CMK (cell line): ENCODE measurements at places on chromosomes 2 and 18.

- DNase-seq, result no peak
These were observed 1080.2 kb downstream of the SUCLG1 start for GRCh38 chr2:83378921-83379320.

- no peak for DNase-seq
These were observed 438.0 kb downstream of the LRP1B start for GRCh38 chr2:141692829-141693228.

DNA sequence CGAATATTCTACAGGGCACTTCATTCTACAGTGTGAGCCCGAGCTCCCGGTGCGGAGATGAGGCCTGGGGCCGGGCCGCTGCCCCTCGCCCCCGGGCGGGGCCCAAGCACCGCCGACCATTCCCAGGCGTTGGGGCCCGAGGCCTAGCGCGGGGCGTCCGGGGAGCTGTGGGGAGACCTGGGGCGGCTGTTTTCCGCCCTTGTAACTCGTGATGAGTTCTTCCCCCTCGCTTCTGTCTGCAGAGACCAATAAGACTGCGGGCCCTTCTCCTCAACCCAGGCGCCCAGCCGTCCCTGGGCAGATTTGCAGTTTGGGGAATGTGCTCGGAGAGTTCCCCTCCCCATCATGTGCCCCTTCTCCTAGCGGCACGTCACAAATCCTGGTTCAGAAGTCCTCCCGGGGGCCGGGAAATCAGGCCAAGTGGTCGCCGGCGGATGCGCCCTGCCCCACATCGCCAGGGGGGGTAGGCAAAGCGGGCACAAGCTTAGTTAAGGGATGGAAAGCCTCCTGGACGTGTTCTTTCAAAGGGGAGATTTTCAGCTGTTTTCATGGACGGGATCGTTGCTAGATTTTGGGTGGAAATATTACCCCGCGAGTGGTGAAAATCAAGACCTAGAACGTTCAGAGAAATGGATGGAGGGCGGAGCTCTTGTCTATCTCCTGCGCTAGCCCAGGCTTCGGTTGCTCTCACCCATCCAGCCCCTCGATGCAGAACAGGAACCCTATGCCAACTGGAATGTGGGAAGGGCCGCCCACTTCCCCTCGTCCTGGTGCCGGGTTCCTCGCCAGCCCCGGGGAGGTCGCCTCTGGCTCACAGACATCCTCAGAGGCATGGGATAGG lies 18.8 kb upstream of the HAAO start:
- peak; percentile 48 for DNase-seq

GRCh38 chr2:164984428-164984827 lies 29.1 kb upstream of the SLC38A11 start:
- no peak for DNase-seq

DNA sequence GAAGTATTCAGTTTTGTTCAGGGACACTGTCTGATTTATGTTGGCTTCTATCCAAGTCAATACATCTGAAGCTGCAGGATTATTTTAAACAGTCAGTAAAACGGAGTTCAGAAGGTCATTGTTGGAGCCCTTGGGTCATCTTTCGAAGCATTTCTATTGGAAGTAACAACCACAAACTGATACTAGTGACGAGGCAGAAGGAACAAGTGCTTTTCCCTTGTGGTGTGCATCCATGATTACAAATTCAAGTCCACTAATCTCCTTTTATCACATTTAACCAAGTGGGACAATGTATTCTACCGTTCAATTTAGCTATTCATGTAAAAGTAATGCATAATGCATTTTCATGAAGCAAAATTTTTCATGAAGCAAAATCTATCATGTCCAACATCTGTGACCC lies 76.9 kb downstream of the CD226 start:
- DNase-seq, result no peak

GRCh38 chr2:145220496-145220895 lies 700.6 kb upstream of the ZEB2 start:
- no peak for DNase-seq

DNA sequence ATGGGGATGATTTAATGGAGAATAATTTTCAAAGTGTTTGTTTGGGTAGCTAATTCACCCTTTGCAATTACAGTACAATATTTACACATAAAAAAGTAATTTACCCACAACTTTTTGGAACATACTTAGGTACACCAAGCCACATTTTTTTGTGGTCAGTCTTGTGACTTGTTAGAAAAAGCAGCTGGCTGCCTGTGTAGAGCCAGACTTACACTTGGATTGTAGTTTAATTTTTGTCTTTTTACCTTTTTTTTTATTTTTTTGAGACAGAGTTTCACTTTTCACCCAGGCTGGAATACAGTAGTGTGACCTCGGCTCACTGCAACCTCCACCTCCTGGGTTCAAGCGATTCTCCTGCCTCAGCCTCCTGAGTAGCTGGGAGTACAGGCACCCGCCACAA lies 45.4 kb downstream of the RALBP1 start:
- no peak for DNase-seq

GRCh38 chr2:221810650-221811049 lies 238.5 kb upstream of the EPHA4 start:
- no peak for DNase-seq

DNA sequence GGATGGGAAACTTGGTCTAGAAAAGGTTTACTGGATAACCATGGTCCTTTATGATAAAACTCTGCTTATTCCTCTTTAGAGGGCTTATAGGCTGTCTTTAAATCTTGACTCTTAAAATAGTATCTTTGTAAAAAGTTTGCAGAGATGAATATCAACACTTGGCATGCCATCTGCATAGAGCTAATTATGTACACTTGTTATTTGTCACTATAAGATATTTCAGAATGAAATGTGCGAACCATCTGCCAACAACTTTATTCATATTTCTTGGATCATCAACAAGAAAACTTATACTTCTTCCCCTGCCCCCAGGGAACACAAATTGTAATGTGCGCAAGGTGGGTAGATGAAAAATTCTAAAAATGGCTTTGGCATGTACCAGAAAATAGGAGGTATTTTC lies 653.0 kb upstream of the CHAC2 start:
- DNase-seq, result no peak

DNA sequence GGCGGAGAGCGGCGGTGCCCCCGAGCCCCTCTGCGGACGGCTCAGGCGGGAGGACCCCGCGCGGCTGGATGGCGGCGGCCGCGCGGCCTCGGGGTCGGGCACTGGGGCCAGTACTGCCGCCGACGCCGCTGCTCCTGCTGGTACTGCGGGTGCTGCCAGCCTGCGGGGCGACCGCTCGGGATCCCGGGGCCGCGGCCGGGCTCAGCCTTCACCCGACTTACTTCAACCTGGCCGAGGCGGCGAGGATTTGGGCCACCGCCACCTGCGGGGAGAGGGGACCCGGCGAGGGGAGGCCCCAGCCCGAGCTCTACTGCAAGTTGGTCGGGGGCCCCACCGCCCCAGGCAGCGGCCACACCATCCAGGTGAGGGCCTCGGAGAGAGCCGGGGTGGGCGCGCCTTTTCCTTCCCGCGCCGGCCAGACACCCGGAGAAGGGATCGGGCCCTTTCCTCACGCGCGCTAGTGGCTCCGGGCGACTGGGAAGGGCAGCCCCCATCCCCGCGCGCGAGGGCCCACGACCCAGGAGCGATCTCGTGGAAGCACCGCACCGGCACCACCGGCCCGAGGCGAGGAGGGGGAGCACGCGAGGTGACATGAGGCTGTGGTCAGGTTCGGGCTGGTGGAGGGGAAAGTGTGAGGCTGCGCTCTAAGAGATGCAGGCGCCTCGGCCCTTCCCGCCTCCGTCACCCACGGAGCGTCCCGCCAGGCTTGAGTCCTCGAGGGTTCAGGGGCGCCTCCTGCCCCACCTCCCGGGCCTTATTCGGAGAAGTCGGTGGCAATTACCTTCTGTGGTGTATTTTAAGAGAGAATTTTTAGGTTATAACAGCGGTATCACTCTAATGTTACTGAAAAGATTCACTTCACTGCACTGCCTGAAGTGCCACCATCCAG lies 607 bp downstream of the LAMA3 start:
- DNase-seq, result no peak

DNA sequence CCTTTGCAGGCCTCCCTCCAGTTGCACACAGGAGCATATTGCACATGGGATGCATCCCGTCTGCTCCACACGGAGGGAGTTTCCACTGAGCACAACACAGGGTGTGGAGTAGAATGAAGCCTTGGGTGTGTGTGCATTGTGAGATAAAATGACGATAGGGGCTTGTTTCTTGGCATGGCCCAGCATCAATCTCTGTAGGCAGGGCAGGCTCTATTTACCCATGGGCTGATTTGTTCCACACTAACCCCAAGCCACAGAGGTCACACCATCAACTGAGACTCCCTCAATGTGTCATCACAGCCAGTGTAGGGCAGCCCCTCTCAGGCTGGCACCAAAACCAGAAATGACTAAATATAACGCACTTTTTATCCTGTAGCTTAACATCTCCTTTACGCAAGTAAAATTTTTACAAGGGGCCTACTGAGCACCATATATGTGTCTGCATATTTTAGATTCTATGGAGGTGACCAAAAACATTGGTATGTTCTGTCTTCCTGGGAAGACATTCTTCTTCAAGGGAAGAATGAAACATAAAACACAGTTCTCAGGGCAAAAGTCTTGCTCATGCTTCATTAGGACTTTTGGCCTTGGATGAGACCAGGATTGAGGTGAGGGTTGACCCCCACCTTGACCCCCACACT lies 2.7 kb upstream of the GKN1 start:
- DNase-seq, result no peak

GRCh38 chr2:165868211-165868610 lies 74.2 kb upstream of the GALNT3 start:
- DNase-seq, result no peak

- DNase-seq, result no peak
These were observed 44.9 kb upstream of the LDLRAD4 start for GRCh38 chr18:13173578-13174145.

DNA sequence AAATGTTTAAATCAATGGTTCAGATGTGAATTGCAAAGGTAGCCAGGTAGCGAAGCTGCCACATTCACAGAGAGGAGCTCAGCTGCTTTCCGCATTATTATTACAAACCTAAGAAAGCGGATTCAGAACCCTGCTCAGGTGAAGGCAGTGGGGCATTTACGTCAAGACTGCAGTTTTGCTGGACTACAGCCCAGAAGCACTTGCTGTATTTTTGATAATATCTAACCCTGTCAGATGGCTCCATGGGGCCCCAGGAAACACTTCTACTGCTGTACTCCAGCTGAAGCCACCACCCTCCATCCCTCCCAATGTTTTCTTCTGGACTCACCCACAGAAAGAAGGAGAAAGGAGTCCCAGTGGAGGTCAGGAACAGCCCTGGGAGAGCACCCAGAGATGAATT lies 96.9 kb downstream of the TPO start:
- DNase-seq, result no peak

- no peak for DNase-seq
These were observed 647.5 kb upstream of the SETBP1 start for GRCh38 chr18:44033144-44033701.

DNA sequence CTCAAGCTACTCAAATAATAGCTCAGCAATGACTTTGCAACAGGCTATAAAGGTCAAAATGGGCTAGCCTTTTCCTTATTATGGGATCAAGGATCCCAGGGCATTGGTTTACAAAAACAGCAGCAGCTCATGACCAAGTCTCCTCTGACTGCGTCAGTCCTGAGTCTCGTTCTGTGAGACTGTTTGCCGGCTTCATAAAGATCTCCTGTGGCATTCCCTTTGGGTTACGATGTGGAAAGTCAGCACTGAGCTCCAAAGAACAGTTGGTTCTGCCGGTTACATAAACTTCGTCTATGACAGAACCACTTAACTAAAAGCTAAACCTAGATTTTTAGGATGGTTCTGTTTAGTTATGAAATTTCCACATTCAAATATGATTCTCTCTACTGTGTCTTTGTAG lies 674.9 kb downstream of the ZEB2 start:
- DNase-seq, result no peak

DNA sequence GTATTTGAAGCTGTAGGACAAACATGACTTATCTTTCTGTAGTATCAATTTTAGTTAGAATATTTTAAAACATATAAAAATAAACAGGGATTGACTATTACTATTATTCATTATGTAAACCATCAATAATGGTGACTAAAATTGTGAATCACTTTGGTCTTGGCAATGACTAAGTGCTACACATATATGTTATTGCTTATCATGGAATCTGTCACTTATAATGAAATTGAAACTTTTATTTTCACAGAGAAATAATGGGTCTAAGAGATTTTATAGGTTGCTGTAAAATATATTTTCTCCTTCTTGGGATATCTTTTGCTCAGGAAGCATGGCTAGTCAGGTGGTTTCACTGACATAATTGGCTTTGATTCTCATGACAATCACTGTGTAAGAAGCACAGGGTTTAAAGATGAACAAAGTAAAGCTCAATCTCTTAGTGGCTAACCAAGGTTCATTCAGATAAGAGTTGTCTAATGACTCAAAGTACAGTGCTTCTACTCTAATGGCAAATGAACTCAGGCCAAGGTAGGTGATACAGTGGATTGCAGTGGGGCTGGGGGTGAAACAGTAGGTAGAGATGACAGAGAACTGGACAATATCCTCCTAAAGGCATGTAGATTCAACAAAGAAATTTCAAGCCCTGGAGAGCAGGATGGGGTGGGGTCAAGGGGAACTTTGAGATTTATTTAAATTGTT lies 98.6 kb upstream of the FANCL start:
- no peak for DNase-seq

GRCh38 chr2:64998658-64999061 lies 9.5 kb downstream of the SLC1A4 start:
- no peak for DNase-seq

GRCh38 chr2:118806797-118807667 lies 40.4 kb downstream of the EN1 start:
- DNase-seq, result no peak

GRCh38 chr2:17101091-17101490 lies 417.1 kb downstream of the RAD51AP2 start:
- DNase-seq, result no peak

DNA sequence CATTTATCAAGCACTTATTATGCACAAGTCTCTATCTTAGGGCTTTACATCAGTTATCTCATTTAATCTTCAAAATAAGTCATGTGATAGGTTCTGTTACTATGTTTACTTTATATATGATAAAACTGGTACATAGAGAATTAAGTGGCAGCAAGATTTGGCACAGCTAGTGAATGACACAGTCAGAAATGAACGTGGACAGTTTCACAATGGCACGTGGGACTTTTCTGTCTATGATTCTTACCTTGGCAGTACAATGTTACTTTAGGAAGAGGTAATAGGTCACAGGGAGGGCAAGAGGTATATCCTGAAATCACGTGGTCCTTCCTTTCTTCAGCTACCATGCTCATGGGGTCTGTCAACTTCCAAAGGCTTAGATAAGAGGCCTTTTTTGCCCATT lies 53.4 kb downstream of the SLC4A10 start:
- DNase-seq, result no peak

DNA sequence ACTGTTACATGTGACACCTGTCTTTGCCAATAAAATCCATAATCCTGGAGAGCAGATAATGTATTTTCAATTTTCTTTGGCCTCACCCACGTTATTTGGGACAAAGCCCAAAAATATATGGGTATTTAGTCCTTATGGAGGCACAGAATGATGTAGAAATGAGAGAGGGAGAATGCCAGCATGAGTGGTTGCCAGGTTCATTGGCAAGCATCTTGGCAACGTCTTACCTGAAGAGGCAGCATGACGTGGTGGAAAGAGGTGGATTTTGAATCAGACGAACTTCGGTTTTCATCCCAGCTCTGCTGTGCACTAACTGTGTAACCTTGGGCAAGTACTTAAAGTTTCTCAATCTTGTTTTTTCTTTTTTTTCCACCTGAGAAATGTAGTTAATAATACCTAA lies 969.6 kb upstream of the PIK3C3 start:
- no peak for DNase-seq
